CD4-positive, alpha-beta T cell treated with Interleukin-10 for 1 hour (primary cell): ENCODE measurements at places on chromosomes 12 and 14.
A peak's percentile ranks its signal among the peaks of the same experiment; 100 is the strongest.

- DNase-seq: no peak
Observed at GRCh38 chr12:49624921-49625577, 1.7 kb downstream of the PRPF40B start.

DNA sequence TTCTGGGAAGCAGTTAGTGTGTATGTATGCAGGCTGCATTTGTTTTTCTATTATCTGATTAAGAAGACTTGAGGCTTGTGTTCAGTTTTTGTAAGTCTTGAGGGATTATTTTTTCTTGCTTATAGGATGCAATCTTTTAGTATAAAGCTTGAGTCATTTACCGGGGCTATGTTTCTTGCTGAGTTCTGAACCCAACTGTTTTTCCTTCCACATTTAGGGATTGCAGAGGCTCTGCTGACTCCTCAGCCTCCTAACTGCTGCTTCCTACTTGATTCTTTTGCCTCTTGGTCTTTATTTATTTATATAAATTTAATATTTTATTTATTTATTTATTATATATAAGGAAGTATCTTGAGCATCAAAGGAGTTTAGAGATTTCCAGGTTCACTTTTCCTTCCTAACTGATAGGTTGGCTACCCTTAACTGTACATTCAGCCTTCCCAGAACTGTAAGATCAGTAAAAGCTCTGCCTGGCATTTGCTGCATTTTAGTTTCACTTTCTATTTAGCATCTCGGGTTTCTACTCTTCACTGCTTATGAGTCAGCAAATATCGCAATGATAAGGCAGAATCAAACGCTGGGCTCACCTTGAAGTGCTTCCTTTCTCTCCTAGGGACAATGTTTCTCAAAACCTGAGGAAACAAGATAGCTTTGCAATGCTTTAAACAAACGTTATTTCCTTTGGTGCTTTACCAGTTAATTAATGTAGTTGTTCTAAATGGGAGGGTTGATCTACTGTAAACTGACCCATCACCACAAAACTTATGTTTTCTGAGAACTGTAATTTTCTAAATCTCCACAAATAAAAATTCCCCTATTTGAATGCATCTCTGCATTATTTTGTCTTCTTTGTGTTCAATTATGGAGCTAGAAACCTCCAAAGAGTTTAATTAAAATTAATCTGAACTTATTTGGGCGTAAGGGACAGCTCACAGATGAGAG lies 1183.7 kb upstream of the TMEM132C start:
- DNase-seq: peak; percentile 62

DNA sequence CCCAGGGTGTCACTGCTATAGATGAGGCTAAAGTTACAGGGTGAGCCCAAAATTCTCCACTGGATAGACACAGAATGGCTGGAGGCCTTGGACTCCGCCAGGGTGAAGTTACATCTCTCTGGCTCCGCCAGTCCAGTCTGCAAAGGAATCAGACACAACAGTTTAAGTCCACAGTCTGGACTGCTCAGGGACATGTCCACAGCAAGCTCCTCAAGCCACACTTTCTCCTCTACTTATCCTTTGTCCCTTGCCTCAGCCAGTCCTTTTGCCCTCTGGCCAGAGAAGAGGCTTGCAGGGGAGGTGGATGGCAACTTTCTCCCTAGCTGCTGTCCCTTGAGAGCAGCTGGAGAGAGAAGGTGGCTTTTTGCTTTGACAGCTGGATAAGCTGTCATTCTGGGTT lies 28.0 kb downstream of the PTPRB start:
- no peak for DNase-seq

DNA sequence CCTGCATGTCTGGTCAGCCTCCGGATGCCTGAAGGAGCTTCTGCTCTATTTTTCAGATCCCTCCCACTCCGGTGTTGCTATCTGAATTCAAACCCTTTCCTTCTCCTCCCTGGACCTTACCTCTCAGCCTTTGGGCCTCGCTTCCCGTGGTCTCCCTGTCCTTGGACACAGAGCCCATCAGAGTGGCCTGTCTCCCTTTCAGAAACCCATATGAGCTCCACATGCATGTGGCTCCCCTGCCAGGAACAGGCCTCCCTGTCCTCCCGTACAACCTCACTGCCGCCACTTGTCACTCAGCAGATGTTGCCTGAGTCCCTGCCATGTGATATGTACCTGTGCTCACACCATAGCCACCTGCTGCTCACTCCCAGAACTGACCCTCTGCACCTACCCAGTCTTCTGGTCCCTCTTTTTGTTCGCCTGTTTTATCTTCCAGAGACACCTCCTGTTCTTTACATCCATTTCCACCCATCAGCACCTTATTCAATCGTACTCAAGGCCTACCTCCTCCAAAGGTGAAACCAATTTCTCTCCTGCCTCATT lies 182.5 kb downstream of the ZFP36L1 start:
- DNase-seq: no peak
